Right lobe of liver (tissue), 6 donors: ENCODE measurements at places on chromosomes 11 and 22. TPM values are rescaled to one million over a fixed set of nuclear protein-coding genes. Genes with fewer than 3 reads are reported as not detected.

Gene GDPD4
- 0.29 TPM for total RNA-seq

Gene GPR83
- 0.18 TPM for total RNA-seq

Gene GLYATL1B
- total RNA-seq = 2.6 TPM

Gene TSSK2
- total RNA-seq = not detected

Gene ROBO4
- 18.8 TPM for total RNA-seq

Gene ESRRA
- total RNA-seq = 28.5 TPM

Gene RIC3
- 5.6 TPM for total RNA-seq

Gene SF3B2
- 70.7 TPM for total RNA-seq

Gene MOV10L1
- 0.21 TPM for total RNA-seq

Gene PLEKHB1
- total RNA-seq = 0.56 TPM

Gene PIWIL4
- total RNA-seq = 0.44 TPM

Gene TAF10
- total RNA-seq = 60.2 TPM

Gene TBC1D10A
- 12.6 TPM for total RNA-seq

Gene SLC37A2
- total RNA-seq = 14.2 TPM

Gene CCS
- total RNA-seq = 29.1 TPM

Gene PANX3
- total RNA-seq = not detected

Gene KCNK4
- total RNA-seq = not detected

Gene XKR3
- total RNA-seq = not detected

Gene UCP2
- total RNA-seq = 7.6 TPM

Gene B3GAT1
- 4.5 TPM for total RNA-seq

Gene OR5B21
- total RNA-seq = not detected

Gene INPP5J
- 0.39 TPM for total RNA-seq

Gene AP5B1
- total RNA-seq = 5.0 TPM

Gene SLC22A25
- 19.1 TPM for total RNA-seq

Gene ACR
- total RNA-seq = not detected

Gene APOA1
- 7,764 TPM for total RNA-seq

Gene NRXN2
- 1.9 TPM for total RNA-seq

Gene TMPRSS6
- 57.4 TPM for total RNA-seq

Gene WT1
- 0.07 TPM for total RNA-seq

Gene CHRM1
- total RNA-seq = not detected

Gene THAP12
- 12.5 TPM for total RNA-seq

Gene RASL10A
- total RNA-seq = 1.2 TPM

Gene CCDC134
- 3.5 TPM for total RNA-seq

Gene SYT9
- total RNA-seq = 4.7 TPM

Gene PAMR1
- total RNA-seq = 2.2 TPM

Gene DNAL4
- total RNA-seq = 5.4 TPM
